ENCODE measurements at places on chromosomes 16 and 17.

GRCh38 chr16:22260490-22260889 is 36.7 kb upstream of the POLR3E start:
- DNase-seq, result no peak

- no peak for DNase-seq
Measured at GRCh38 chr16:54070789-54071343, 215.7 kb downstream of the IRX3 start.

- DNase-seq, result no peak
Measured at GRCh38 chr16:11431915-11432465, 86.7 kb downstream of the RMI2 start.

- DNase-seq, result peak; percentile 51
Measured at GRCh38 chr16:8173111-8173644, 417.1 kb downstream of the TMEM114 start.

DNA sequence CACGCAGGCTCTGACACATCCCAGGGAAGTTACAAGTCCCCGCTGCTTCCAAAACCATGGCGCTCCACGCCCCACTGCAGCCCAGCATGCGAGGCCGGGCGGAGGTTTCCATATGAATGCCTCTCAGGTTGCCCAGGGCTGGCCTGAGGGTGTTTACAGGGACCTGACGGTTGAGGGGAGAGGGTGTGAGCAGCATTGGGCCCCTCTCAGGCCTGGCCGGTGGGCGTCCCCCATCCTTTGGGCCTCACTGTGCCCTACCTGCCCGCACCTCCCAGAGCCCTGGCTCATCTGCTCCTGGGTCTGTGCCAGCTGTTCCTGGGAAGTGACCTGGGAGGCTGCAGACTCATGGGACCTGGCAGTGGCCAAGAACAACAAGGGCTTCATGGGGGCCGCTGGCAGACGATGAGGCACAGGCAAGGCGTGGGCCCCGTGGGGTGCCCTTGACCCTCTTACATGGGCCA is 173.5 kb downstream of the C16orf95 start:
- DNase-seq, result no peak

DNA sequence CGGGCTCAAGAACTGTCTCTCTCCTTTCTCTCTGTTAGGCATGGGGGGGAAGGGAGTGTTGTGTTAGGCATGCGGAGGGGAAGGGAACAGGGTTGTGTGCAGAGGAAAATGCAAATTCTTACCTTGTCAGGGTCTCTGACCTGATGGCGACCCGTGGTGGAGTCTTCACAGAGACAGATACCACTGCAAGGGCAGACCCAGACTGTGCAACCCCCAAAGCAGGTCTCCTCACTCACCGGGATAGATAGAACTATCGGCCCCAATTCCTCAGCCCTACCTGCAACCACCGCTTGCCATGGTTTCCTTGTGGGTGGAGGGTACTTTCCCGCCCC is 9.6 kb upstream of the MPP2 start:
- no peak for DNase-seq

DNA sequence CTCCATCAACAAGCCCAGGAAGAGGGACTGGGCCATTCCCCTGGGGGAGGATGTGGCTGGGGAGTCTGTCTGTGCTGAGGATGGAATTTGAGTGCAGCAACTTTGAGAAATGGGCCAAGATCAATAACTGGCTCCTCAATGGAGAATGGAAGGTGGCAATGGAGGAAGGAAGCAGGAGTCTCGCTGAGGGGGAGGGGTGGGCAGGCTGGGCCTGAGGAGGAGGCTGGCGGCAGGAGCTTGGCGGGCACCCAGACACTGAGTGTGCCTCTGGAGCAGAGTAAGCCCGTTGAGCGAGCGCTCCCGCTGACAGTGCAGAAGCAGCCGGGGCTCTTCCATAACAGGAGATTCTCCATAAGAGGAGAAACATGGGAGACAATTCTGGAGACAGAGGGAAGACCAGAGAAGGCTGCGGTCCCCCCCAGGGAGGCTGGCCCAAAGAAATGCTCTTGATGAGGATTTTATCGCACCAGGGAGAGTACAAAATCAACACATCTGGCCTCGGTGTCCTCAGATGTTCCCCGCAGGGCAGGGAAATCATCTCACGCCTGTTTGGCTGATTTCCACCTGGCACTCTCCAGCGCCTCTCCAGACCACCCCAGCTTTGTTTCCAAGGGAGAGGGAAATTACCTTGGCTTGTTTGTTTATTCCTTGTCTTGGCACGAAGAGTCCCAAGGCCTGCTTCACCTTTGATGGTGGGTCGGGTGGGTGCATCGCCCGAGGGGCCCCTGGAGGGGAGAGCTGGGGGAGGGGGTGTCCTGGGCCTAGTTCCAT is 2.8 kb upstream of the MMP15 start:
- DNase-seq, result no peak

- DNase-seq, result no peak
Measured at GRCh38 chr16:5647051-5647450, 549.5 kb upstream of the EEF2KMT start.

DNA sequence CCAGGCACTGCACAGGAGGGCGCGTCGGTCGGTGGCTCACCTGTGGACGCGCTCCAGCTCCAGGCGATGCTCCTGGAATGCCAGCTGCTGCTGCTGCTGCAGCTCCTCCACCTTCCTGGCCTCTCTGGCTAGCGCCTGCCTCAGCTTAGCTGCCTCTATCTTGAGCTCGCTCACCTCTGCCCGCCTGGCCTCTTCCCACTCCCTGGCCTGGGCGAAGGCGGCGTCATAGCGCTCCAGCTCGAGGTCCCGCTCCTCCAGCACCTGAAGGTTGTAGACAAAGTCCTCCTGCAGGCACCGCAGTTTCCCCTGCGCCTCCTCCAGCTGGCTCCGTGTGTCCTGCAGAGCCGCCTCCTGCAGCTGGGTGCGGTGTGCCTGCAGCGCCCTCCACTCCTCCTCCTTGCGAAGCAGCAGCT is 11.1 kb downstream of the CCDC57 start:
- no peak for DNase-seq

- no peak for DNase-seq
Measured at GRCh38 chr17:51428668-51429495, 168.5 kb downstream of the UTP18 start.

DNA sequence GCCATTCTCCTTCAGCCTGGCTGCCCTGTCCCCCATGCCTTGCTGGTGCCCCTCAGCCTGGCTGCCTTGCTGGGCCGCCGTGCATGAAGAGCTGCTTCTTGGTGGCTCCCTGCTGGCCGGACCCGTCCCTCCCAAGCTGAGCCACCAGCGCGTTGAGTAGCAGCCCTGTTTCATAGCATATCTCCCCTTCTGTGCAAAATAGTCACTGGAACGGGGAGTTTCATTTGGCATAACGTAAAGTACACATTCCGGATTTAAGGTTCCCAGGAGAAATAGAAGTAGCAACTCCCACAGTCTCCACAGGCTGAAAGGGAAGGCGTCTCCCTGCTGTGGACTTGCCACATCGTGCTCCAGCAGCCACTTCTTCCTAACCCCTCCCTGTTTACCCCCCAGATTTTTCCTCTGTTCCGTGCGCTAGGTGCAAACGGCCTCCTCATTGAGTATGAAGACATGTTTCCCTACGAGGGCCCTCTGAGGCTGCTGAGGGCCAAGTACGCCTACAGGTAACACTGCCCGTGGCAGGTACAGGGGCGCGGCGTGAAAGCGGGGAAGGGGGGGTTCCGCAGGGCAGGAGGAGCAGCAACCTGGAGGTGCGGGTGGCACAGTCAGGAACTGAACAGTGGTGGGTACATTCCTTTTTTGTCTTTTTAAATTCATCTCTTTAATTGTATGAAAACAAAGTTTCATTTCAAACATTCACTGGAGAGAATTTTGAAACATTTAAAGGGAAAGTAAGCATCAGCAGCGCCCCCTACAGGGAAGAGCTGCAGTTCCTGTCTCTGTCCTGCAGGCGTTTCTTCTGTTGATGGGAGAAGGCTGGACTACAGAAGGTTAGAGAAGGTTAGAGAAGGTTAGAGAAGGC is 5.8 kb upstream of the OGFOD3 start:
- peak; percentile 12 for DNase-seq

DNA sequence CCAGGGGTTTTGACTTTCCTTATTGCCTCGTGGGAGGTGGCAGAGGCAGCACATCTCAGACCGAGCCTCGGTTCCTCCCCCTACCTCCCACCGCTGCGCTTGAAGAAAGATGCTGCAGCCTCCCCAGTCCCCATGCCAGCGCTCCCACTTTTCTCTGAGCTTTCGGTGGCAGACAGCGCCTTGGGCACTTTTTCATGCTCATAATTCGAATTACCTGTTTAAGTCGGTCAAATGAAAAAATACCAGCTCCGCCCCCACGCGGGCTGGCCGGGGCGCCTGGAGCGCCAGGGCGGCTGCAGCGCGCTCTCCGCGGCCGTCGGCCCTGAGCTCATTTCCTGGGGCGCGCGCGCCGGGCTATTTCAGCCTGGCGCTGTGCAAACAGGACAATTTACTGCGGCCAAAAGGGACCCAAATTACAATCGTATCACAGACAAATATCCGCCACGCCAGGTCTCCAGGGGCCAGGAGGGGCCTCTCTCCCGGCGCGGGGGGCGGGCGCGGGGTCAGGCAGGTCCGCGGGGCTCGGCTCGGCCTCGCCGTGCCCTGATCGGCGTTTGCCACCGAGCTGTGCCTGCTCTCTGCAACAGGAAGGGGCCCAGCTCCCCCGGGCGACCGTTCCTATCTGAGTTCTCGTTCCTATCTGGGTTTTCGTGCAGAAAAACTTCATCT is 45.0 kb downstream of the SOST start:
- no peak for DNase-seq

DNA sequence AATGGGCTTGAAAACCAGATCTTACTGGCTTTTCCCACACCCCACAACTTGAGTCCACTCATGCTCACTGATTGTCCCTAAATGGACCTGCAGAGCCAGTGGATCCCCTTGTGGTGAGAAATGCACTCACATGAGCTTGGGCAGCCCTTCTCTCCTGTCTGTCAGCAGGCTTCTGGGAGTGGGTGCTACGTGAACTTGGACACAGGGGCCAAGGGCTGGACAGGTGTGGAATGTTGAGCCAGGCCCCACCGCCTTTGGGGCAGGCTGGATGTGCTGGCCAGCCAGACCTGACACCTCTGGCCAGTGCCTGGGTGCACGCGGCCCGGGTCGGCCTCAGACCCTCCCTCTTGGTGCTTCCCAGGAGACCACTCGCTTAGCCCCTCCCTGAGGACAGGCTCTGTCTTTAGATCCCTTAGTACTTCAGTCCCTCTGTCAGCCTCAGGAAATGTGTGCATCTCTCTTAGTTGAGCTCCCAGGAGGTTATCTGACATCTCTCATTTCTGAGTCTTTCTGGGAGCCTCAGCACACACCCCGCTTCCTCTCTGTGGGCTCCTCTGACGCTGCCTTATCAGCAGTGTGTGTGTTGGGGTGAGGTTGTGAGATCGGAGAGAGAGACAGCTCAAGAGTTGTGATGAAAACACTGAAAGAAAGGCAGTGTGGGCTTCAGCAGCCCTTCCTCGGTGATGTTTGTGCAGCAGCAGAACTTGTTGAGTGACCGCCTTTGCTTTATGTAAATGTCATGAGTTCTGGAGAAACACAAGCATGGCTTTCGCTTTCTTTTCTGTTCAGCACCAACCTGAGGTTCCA is 117.0 kb downstream of the RAB11FIP4 start:
- no peak for DNase-seq

GRCh38 chr17:59494757-59495368 is 70.5 kb upstream of the DHX40 start:
- no peak for DNase-seq

GRCh38 chr17:41567317-41567716 is 4.5 kb downstream of the KRT9 start:
- no peak for DNase-seq

- DNase-seq, result no peak
Measured at GRCh38 chr17:45742251-45742650, 41.9 kb upstream of the CRHR1 start.

GRCh38 chr17:81484195-81484979 is 28.2 kb downstream of the ACTG1 start:
- no peak for DNase-seq

GRCh38 chr17:22277595-22277994 is 585.3 kb downstream of the KCNJ18 start:
- no peak for DNase-seq

DNA sequence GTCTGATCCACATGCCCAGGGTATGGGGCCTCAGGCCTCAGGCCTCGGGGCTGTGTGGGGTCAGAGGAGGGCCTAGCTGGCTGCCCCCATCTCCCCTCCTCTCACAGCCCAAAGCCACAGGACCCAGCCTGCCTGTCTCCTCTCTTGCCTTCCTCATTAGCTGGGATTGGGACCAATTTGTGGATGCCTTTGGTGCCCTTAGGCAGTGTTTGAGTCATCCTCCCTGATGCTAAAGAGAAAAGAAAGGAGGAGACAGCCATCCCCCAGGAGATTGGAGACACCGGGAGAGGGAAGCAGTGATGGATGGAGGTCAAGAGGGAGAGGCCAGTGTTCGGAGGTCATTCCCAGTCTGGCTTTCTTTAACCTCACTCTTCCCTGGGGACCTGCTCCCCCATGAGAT is 23.3 kb upstream of the NOG start:
- DNase-seq, result no peak

GRCh38 chr17:1076982-1077302 is 80.0 kb downstream of the TIMM22 start:
- no peak for DNase-seq

DNA sequence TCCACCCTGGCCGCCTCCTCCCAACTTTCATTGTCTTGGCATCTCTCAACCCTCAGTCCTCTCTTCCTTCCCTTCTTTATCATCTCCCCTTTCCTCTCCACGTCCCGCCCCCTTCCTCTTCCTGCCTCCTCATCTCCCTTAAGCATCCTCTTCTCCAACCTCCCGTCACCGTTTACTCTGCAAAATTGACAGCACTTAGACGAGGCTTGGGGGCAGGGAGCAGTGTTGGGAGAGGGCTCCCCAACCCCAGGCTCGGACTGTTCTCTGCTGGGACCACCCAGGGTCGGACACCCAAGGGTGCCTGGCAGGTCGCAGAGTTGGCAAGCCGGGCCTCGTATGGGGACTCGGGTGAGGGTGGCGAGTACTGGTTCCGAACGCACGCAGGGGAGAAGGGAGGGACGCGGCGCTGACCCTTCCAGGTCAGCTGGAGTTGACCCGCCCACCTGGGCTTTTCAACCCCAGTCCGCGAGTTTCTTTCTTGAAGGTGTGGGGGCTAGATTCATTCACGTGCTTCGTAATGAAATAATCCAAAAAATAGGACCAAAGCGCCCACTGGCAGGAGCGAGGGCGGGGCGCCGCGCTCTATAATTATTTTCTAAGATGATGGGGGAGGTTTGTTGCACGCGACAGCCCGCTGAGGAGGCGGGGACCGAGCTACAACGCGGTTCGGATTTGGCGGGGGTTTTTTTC is 775 bp upstream of the PAGR1 start:
- no peak for DNase-seq

- no peak for DNase-seq
Measured at GRCh38 chr16:87076950-87077749, 240.0 kb downstream of the C16orf95 start.
